Body of pancreas (tissue), 4 donors: ENCODE measurements at places on chromosomes 1 and 21.

GRCh38 chr1:112923959-112924349 is 32.0 kb downstream of the SLC16A1 start:
- no peak for DNase-seq

DNA sequence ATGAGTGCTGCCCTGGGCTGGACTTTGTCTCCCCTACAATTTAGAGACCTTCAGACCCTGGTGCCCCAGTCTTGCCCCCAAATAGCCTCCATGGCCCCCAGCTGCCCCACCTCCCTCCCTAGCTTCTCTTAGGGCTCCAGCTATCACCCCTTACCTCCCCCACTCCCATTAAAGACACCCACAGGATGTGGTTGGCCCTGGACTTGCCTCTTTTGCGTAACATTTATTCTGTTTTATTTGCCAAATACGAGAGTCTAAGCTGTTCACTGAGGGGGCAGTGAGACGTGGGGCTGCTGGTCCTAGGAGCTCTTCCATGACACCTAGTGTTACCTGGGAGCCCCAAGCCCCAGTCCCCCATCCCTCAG is 4.5 kb downstream of the ZC3H12A start:
- no peak for DNase-seq

GRCh38 chr1:150560011-150560438 is 10.8 kb downstream of the ADAMTSL4 start:
- peak; percentile 85 for DNase-seq

DNA sequence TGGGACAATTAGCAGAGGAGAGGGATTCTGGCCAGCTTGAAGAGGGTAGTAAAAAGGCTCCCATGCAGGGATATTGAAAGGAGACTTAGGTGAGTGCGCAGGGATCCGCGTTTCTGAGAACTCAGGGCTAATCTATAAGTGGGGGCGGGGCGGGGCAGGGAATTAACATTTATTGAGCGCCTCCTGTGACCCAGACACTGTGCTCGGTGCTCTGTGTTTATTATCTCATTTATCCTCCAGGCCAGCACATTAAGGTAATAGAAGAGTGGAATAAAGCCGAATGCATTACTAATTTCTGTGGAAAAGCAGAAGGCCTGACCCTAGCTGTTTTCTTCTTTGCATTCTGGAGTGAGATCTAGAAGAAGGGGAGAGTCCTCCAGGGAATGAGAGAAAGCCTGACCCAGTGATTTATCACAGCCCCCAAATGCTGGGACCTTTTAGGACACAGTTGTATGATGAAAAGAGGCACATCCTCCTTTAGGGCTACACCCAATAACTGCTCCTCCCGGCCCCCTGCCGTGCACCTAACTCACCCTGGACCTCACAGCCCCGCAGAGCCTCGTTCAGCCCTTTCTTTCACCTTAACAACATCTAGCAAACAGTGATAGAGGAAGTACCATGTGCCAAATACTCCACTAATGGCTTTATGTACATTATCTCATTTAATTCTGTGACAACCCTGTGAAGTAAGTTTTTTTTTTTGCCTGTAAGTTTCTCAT is 317.6 kb downstream of the PBX1 start:
- DNase-seq: no peak

- DNase-seq: no peak
These were observed 136.1 kb downstream of the KIF26B start for GRCh38 chr1:245290836-245291235.

DNA sequence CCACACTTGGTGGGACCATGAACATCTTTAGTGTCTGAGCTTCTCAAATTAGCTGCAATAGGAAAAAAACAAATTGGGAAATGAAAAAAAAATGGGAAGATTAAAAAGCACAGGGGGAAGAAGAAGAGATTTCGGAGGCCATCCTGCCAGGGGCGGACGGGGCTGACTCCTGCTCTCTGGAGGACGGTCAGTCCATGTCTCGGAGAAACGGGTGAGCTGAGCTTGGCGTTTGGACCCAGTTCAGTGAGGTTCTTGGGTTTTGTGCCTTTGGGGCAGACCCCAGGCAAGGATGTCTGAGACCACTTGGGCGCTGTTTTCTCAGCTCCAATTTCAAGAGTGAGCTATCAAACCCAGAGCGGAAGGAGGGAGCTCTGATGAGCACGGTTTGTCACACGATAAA is 123.9 kb downstream of the PRDM2 start:
- DNase-seq: no peak

- DNase-seq: no peak
These were observed 28.1 kb downstream of the TMEM50B start for GRCh38 chr21:33451634-33452071.

DNA sequence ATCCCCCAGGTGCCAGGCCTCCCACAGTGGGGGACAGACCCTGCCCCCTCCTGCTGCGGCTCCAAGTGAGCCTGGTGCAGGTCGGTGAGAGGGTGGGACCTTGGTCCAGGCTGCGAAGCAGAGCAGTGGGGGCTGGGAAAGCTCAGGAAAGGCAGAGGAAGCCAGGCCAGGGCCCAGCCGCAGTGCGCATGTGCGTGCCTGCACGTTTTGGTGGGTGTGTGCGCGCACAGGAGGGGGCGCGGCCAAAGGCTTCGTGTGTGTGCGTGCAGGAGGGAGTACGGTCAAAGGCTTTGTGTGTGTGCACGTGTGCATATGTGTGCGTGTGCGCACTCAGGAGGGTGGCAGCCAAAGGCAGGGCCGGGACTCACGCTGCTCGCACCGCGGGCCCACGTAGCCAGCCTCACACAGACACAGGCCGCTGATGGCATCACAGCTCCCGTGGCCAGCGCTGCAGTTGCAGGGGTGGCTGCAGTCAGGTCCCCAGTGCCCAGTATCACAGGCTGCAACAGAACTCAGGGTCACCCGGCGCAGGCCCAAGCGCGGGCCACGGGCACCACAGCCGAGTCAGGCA is 45.9 kb downstream of the ARHGEF16 start:
- no peak for DNase-seq
